ENCODE measurements at places on chromosomes 2 and 18.

GRCh38 chr18:28406533-28406932, 229.6 kb upstream of the CDH2 start:
- DNase-seq = no peak

DNA sequence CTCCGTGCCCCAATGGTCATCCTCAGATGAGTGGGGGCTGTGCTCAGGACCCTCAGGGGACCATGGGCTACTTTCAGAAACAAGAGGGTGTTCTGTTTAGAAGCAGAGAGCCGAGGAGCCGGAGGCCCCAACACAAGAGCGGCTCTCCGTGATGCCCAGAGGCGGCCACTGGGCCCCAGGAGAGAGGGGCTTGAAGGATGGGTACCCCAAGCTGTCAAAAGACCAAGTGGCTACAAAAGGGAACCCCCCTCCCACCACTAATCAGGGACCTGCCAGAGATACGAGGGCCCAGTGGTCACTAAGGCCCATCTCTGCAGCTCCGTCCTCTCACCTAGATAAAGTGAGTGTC, 93.6 kb downstream of the HDAC4 start:
- DNase-seq = no peak

- DNase-seq = no peak
Measured at GRCh38 chr2:186702501-186702900, 8.6 kb downstream of the FAM171B start.

GRCh38 chr2:240789501-240790369, 30.3 kb downstream of the KIF1A start:
- DNase-seq = no peak

GRCh38 chr2:166468124-166469024, 25.7 kb downstream of the SCN7A start:
- DNase-seq = no peak

DNA sequence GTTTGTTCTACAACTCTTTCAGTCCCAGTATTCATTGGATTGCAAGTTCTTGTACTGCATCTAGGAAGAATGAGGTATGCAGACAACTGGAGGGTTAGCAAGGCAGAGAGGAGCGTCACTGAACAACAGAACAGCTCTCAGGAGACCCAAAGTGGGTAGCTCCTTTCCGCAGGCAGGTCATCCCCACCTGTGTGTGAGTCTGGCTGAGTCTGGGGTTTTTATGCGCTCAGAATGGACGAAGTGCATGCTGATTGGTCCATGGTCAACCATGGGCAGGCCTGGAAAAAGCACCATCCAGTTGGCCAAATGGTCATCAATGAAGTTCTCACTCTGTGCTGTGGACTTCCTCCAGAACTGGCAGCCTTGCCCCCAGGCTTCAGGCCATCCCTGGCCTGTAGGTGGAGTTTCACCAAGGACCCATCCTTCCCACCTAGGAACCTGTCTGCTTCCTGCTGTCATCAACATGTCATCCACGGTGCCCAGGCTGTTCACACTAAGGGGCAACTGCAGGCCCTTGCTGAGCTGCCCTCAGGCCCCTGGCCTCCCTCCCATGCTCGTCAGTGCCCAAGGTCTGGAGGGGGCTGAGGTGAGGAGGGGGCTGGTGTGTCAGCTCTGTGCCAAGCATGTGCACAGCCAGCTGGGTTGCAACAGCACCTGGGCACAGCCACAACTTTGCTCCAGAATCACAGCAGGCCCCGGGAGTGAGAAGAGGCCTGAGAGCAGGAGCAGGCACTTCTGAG, 11.1 kb upstream of the TFCP2L1 start:
- no peak for DNase-seq

GRCh38 chr18:69557282-69557681, 156.6 kb downstream of the DOK6 start:
- DNase-seq = no peak

- no peak for DNase-seq
Measured at GRCh38 chr2:186653511-186653910, 40.3 kb upstream of the FAM171B start.

GRCh38 chr2:197216361-197216979, 94.1 kb downstream of the ANKRD44 start:
- DNase-seq = no peak

GRCh38 chr2:33136056-33136455, 189.3 kb downstream of the LTBP1 start:
- no peak for DNase-seq

DNA sequence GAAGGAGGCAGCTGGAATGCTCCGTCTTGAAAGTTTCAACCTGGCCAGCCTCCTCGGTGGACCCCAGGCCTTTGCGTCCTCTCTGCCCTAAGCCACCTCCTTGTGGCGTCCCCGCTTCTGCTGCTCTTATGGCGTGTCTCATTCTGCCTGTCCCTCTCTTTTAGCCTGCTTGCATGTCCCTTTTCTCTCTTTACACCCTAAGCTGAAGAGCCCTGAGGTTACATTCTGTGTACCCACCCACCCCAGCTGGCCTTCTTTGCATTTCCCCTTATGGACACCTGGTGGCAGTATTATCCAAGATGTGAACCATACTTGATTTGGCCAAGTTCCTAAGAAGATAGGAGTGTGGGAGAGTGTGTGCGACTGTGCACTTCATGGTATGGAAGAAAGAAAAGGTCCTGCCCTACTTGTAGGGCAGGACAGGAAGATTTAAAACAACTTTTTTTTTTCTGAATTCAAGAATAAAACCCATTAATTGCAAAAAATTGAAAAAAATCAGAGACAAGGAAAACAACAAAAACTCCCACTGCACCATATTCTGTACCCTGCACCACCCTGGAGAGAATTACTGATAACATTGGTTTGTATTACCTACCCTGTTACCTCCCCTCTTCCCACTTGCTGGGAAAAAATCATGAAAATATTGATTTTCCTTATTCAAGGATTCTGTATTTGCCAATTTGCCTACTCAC, 77.4 kb downstream of the DYSF start:
- peak; percentile 14 for DNase-seq

- no peak for DNase-seq
Measured at GRCh38 chr2:191245869-191246531, 796 bp downstream of the MYO1B start.

DNA sequence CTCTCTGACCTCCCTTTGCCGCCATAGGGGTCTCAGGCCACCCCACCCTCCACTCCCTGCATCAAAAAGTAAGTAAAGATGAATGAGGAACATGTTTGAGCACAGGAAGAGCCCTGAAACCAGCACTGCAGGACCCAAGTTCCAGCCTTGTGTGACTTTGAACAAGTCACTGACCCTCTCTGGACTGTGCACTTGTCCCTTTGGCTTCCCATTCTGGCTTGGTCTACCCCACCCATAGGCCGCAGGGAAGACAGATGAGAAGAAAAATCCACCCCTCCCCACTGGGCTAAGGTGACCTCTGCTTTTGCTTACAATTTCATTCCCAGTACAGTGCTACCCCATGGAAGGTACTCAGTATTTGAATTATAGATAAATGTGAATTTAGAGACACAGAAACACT, 43.8 kb downstream of the TMEM17 start:
- no peak for DNase-seq

- DNase-seq = no peak
Measured at GRCh38 chr18:76538846-76539245, 43.8 kb upstream of the ZNF516 start.

DNA sequence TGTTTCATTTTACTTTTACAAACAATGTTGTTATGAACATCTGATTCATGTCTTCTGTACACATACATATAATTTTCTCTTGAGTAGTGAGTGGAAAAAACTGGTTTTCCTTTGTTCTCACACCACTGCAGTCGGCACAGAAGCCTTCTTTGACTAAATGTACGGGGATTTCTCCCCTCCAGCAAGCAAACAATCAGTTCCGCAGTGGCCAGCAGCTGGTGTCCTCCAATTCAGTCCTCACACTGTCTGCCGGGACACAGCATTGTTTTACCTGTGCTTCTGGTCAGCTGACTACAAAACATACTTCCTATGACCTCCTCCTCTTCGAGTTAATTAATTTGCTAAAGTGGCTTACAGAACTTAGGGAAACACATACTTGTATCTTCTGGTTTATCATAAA, 202.8 kb downstream of the WDR7 start:
- DNase-seq = no peak

DNA sequence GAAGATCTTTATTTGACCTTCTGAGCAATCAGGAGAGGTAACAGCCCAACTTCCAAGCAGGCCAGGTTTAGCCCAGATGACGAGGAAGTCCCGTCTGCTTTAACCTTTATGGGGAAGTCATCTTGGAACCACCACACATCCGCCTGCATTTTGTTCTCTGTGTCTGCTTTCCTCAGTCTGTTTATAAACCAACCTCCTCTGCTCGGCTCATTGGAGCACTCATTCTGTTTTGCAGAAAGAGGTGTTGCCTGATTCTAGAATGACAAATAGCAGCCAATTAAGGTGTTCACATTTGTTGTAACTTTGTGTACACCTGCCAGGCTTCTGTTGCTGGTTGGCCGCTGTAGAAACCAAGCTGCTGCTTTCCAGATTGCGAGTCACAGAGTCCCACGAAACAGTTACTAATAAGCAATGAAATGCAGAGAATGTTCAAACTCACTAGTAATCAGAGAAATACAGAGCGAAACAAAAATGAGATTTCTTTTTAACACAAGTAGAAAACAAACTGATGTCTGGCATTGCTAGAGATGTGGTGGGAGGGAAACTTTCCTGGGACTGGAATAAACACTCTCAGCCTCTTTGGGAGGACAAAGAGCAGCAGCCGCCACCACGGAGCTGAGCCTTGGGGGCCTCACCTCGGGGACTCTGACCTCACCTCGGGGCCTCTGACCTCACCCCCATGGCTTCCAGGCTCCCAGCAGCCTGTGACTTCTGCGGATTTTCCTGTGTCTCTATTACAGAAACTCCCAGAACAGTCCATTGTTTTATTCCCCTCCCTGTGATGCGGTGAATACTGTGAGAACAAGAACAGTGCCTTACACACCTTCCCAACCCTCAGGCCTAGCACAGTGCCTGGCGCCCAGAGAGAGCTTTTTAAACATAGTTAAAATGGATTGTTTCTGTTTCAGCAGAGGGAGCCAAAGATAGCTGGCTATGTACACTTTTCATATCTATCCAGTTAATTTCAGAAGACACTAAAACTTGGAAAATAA, 64.0 kb downstream of the MBP start:
- DNase-seq = no peak

GRCh38 chr2:25056098-25056821, 14.4 kb downstream of the EFR3B start:
- DNase-seq = no peak

- DNase-seq = peak; percentile 71
Measured at GRCh38 chr2:207274530-207275189, 108.9 kb upstream of the KLF7 start.

GRCh38 chr18:6156446-6156845, 258.3 kb downstream of the L3MBTL4 start:
- no peak for DNase-seq

GRCh38 chr2:205948883-205949282, 137.1 kb downstream of the INO80D start:
- DNase-seq = no peak
